ENCODE measurements at places on chromosomes 6 and 20. TPM values are rescaled to one million over a fixed set of nuclear protein-coding genes. Genes with fewer than 3 reads are reported as not detected.

Gene BPIFB1
- 0.17 TPM for total RNA-seq

Gene LHFPL5
- 0.12 TPM for total RNA-seq

Gene GLP1R
- not detected for total RNA-seq

Gene GPR6
- not detected for total RNA-seq

Gene SCRT2
- not detected for total RNA-seq

Gene XPO5
- 25.5 TPM for total RNA-seq

Gene PSORS1C1
- total RNA-seq, result 4.2 TPM

Gene OSER1
- total RNA-seq, result 53.3 TPM

Gene PSMB9
- total RNA-seq, result 24.5 TPM

Gene EDN3
- total RNA-seq, result 3.0 TPM

Gene OR2B6
- not detected for total RNA-seq

Gene ZNF391
- 0.35 TPM for total RNA-seq

Gene RING1
- total RNA-seq, result 24.5 TPM

Gene REM1
- total RNA-seq, result 0.68 TPM

Gene HLA-DRB5
- total RNA-seq, result not detected

Gene TTI1
- 22.2 TPM for total RNA-seq

Gene MARCKS
- total RNA-seq, result 19.7 TPM

Gene MRPS18B
- total RNA-seq, result 68.8 TPM

Gene LY86
- not detected for total RNA-seq

Gene MAP7
- 23.9 TPM for total RNA-seq

Gene KCNK15
- 0.79 TPM for total RNA-seq

Gene MEP1A
- total RNA-seq, result not detected

Gene CFAP61
- 0.16 TPM for total RNA-seq

Gene OR2H1
- total RNA-seq, result not detected

Gene CD93
- not detected for total RNA-seq

Gene GABRR1
- total RNA-seq, result not detected

Gene ADGRF5
- not detected for total RNA-seq

Gene UNC5CL
- 0.47 TPM for total RNA-seq

Gene VGLL2
- total RNA-seq, result not detected

Gene LY6G6F
- total RNA-seq, result not detected

Gene KCNG1
- 25.0 TPM for total RNA-seq

Gene PRKN
- not detected for total RNA-seq

Gene KIAA0408
- total RNA-seq, result 7.0 TPM

Gene CYP21A2
- not detected for total RNA-seq

Gene SNX5
- total RNA-seq, result 228 TPM

Gene SLC22A3
- 40.2 TPM for total RNA-seq

Gene SNHG17
- 187 TPM for total RNA-seq

Gene ARHGAP18
- total RNA-seq, result 4.4 TPM

Gene MLN
- total RNA-seq, result not detected

Gene ECI2
- total RNA-seq, result 51.2 TPM

Gene RAET1E
- total RNA-seq, result 3.4 TPM

Gene PCMT1
- total RNA-seq, result 86.9 TPM

Gene MAFB
- total RNA-seq, result 0.11 TPM

Gene ARMC12
- 0.76 TPM for total RNA-seq

Gene BFSP1
- total RNA-seq, result 5.1 TPM
